Hippocampal formation (tissue), 2 donors: ENCODE measurements at places on chromosomes 2 and 18.

- DNase-seq = no peak
Measured at GRCh38 chr2:168064011-168064998, 183.1 kb downstream of the STK39 start.

DNA sequence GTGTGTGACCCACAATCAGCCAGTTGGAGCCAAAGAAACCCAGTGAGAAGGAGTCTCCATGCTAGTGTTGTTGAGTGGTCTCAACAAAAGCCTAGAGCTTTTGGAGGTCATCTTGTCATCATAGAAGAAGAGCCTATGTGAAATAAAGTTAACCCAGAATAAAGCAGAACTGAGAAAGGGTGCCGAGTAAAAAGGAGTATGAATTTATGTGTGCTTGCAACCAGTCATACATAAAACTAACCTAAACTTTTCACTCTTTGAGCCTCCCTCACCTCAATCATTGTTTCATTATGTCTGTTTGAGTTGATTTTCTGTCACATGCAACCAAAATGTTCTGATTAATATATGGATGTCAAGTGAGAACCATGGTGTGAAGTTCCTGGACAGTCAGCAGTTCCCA lies 599.3 kb upstream of the ZEB2 start:
- no peak for DNase-seq

- no peak for DNase-seq
Measured at GRCh38 chr2:136126421-136126926, 8.5 kb upstream of the CXCR4 start.

GRCh38 chr2:30643674-30644073 lies 163.6 kb downstream of the CAPN13 start:
- no peak for DNase-seq

DNA sequence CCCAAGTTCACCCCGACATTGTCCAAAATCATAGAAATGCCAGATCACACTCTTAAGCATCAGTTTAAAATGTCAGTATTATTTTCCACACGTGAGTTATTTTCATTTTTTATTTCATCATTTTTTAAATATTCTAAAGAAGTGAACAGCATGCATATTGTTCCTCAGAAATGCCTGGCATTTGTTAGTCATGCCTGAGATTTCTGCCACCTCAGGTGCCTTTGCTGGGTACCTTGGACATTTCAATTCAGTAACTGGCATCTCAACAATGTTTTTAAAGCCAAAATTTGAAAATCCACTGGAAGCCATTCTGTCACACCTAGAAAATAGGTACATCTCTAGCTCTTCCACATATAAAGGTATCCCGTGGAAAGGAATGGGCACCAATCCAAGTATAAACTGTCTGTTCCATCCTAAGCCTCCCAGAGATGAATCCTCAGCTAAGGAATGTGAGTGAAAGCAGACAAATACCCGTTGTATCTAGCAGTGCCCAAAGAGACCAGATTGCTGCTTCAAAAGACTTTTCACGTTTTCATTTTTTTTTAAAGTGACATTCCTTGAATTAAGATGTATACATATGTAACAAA lies 159.8 kb downstream of the ZNF385B start:
- no peak for DNase-seq

DNA sequence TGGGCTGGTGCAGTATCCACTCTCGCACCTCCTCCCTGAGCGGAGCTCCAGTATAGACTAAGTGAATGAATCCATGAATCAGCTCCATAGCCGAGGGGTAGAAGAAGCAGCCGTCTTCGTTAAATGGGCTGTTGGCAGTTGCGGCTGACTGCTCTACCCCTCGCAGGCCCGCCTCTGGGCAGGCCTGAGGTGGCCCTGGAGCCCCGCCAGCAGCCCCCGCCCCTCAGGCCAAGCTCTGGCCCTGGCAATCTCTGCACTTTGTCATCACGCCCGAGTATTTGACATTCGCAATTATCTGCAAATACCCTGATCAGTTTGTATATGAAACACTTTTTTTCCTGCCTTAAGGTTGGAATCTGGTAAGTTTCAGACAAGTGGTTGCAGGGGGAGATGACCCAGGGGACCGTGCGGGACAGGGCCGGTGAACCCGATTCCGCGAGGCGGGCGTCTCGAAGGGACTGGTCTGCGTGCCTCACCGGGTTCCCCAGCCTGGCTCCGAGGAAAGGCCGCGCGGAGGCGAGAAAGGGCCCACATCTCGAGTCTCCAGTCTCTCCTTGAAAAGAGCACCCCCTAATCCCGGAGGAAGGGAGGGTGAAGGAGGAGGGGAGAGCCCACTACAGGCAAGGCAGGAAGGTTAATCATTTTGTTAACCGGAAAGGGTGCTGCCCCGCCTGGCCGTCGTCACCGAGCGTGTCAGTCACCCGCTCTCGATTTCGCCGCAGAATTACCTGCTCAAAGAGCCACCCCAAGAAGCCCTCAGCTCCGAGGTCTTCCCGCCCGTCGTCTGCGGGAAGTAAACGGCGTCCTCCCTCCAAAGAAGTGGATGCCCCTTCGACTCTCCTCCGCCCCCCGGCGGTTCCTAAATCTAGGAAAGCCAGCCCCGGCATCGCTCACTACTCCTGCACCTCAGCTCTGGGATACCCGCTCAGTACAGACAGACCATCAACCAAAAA lies 11.1 kb upstream of the SATB2 start:
- DNase-seq = no peak

DNA sequence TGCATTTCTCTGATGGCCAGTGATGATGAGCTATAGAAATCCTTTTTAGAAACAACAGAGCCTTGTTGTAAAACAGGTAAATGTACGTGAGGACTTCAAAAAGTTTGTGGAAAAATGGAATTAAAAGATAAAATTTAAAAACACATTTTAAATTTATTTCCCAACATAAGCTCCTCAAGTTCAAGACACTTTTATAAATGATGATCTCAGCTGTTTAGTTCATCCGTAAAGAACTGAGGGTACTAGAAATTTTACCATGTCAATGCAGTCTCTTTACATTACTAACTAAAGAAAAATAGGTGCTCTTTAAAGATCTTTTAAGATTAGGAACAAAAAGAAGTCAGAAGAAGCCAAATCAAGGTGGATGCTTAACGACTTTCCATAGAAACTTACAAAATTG lies 52.5 kb downstream of the MSH2 start:
- no peak for DNase-seq

DNA sequence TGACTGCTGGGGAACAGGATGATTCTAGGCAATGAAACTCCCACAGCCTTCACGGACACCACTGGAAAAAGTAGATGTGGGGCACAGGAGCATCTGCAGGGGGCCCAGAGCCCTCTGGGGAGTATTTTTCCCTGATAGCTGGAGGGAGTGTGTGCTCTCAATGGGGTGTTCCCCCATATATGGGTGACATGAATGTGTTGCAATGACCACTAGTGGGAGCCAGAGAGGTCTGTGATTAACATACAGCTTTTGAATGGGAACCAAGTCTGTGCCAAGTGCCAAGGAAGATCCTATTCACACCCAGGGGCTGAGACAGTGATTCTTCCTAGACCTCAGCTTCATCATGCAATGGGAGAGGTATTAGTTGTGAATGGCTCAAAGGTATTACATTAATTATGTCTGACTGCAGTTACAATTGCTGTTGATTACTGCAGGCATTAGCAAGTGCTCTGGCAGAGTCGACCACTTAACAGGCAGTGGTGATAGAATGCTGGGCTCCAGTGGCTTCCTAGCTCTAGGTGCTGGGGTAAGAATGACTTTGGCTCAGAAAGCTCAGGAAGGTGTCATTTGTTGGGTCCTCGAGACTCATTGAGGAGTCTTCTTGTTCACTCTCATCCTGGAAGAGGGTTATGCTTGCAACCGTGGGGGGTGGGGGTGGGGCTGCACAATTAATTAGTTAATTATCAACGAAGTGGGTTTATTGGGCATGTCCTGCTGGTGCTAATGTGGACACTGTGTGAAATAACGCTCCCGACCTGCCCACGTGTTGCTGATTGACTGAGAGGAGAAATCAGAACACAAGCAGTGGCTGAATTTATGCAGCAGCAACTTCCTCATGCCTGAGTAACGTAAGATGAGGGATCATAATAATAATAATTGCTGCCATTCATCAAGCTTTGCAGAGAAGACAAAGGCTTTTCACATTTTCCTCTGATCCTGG lies 194.1 kb downstream of the CLIP4 start:
- no peak for DNase-seq

GRCh38 chr2:104598636-104599035 lies 255.3 kb upstream of the POU3F3 start:
- no peak for DNase-seq

DNA sequence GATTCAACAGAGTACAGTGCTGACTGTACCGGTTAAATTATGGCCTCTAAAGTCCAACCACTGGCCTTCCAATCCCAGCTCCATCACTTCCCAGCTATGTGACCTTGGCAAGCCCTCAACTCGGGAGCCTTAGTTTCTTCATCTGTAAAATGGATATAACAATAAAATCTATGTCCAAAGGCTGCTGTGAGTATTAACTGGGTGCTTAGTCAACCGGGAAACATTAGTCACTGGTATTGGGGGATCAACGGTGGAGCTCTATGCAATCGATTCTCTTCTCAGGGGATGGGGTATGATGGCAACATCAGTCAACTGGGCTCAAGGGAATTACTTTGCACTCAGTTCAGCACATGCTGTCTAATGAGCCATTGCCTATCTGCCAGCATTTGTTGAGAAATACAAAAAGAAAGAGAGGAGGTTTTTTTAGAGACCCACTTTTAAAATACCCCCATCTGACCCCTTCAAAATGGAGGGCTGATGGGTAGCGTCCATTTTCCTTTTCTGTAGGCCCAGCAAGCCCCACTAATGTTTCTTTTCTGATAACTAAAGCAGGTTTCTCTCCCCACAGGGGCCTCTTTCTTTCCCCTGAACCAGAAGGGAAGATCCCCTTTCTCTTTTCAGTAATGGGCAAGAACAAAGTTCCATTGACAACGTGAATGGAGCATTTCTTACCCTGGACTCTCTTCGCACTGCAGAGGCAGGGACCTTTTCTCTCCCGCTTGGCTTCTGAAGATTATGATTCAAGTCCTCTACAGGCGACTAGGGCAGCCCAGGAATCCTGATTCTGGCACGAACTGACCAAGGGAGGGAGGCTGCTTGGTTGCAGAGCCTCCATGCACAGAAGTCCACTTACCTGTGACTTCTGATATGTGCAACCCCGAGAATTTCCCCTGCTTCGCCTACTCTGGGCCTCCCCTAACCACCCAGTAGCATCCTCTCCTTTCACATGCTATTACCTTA lies 8.7 kb upstream of the AGFG1 start:
- no peak for DNase-seq

DNA sequence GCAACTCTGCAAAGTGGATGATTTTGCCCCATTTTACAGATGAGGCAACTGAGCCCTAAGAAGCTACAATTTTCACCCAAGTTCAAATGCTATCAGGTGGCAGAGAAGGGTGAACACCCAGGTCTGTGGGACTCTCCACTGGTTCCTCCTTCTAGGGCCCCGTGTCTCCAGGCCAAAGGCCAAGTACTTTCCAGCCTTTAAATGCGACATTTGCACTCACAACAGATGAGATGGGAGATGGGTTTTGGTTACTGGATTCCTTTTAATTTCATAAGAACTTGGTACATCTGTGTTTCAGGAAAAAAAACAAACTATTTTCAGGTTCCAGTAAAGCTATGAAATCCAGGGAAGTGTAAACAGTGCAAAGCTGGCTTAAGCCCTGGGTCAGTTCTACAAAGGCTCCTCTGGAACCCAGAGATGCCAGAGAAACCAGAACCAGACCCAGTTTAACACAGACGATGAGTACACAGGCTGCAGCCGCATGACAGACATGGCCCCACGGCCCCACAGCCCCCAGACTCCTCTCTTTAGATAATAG lies 361.7 kb downstream of the ANAPC1 start:
- no peak for DNase-seq

GRCh38 chr2:236612737-236613136 lies 43.1 kb downstream of the ACKR3 start:
- DNase-seq = no peak

DNA sequence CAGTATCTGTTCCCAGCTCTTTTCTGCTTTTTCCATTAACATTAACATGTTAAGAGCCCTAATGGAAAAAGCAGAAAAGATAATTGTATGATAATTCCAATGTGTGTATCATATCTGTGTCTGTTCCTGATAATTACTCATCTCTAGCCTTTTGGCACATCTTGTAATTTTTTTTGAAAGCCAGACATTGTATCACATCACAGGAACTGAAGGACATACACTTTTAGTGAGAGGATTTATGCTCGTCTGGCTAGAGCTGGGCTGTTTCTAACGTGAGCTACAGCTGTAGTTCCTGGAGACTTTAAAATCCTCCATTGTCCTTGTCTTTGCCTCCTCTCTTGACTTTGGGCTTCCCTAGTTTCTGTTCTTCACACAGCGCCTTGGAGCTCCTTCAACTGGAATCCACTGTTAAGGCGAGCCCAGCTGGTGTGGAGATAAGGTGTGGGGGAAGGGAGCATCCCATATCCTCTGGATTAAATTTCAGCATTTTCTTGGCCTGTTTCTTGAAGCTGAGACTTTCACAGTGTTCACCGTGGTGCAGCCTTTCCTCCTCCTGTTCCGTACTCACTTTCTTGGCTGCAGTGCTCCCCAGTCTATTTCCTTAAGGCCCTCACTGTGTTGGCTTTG lies 211.5 kb downstream of the GALR1 start:
- no peak for DNase-seq

DNA sequence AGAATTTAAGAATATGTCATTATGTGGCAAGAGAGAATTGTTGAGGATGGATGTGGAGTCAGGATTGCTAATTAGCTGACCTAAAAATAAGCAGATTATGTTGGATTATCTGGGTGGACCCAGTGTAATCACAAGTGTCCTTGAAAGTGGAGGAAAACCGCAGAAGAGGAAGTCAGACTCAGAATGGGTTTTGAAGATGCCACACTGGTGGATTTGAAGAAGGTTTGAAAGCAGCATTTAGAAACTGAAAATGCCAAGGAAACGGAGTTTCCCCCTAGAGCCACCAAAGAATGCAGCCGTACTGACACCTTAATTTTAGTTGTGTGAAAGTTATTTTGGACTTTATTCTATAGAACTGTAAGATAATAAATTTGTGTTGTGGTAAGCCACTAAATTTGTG lies 41.6 kb upstream of the DPP10 start:
- DNase-seq = no peak

DNA sequence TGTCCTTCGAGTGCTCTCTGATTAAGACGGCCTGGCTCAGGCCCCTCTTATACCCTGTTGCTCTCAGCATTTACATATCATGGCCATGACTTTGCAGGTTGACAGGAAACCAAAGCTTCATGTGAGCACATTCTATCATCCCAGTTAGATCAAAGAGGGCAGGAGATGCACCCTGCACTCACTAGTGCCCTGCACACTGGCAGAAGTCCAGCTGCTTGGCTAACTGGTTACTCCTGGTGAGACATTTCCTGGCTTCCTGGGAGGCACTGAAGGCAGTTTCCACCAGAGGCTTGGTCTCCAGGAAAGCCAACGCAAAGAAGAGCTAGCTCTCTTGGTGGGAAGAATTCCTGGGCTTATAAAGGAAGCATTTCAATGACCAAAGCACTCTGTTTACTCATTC lies 66.3 kb downstream of the LIPG start:
- no peak for DNase-seq

- no peak for DNase-seq
Measured at GRCh38 chr2:50722776-50723175, 309.2 kb downstream of the NRXN1 start.

GRCh38 chr2:96329456-96329855 lies 4.3 kb downstream of the ITPRIPL1 start:
- DNase-seq = no peak

GRCh38 chr2:198287706-198288105 lies 483.3 kb downstream of the PLCL1 start:
- DNase-seq = no peak
